ENCODE measurements at places on chromosomes 13 and 19.

GRCh38 chr13:64369121-64369520, 2861.0 kb downstream of the PCDH9 start:
- no peak for DNase-seq

DNA sequence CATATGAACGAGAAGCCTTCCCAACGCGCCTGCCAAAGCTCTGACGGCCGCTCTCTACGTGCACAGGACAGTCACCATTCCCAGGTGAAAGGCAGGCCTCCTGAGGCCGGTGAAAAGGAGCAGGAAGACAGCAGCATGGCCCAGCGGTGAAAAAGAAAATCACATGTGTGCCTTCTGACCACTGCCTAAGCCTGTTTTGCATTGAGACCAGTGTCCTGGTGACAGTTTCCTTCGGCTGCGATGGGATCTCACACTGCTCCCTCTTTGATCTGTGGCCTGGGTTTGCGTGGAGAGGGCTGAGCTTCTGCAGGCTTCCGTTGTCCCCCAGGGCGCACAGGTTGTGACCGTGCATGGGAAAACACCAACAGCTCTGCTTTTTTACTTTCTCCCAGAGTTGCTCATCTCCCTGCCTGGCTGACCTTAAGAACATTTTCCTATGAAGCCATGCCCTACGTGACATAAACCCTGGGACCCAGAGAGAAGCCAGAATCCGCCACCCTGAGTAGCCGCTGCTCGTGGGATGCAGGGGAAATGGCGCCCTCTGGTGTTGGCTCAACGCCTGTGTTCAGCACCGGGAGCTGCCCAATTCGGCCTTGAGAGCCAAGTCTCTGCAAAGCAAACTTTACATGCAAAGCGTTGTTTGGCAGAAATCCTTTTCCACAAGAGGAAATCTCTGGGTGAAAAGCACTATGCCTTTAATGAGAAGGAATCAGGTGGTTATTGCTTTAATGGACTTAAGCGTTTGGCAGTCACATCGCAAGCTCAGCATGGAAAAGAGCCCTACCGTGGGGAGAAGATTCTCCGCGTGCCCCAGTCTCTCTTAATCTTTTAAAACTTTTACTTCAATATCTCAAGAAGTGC, 112.2 kb upstream of the GPR12 start:
- peak; percentile 61 for DNase-seq

- DNase-seq: no peak
These were observed 930 bp upstream of the FBN3 start for GRCh38 chr19:8150178-8150865.

- DNase-seq: peak; percentile 33
These were observed 198.4 kb downstream of the NDFIP2 start for GRCh38 chr13:79679334-79679733.

GRCh38 chr19:4722671-4723594, 709 bp downstream of the DPP9 start:
- DNase-seq: peak; percentile 87

GRCh38 chr13:111661776-111662175, 341.3 kb downstream of the TEX29 start:
- DNase-seq: no peak

GRCh38 chr13:97432232-97432916, 1.6 kb upstream of the RAP2A start:
- no peak for DNase-seq

DNA sequence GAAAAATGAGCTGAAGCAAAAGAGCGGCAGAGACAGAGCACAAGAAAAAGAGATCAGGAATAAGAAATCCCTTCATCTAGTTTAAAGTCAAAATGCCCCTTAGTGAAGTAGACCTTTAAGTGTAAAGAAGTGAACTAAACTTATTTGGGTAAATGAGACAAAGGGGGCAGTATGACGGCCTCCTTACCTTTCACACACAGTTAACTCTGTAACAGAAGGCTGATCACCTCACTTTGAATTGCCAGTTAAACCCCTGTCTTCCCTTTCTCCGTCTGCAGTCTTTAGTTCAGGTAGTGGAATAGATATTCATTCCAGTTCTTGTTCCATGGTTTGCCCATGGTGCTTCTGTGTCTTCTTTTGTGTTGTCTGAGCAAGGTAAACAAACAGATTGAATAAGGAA, 1029.8 kb downstream of the DIAPH3 start:
- DNase-seq: no peak

DNA sequence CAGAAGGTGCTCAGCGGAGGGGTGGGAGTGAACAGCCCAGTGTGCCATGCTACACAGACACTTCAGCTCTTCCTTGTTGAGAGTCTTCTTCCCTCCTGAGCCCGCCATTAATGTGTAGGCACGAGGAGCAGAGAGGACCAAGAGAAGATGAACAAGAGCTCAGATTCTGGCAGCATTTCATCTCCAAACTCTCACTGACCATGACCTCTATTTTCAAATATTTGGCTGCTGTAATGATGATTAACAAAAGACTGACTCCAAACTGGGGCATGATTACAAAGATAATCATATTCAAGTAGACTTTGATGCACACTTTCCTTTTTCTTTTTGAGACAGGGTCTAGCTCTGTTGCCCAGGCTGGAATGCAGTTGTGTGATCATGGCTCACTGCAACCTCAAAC, 236.5 kb downstream of the DCLK1 start:
- DNase-seq: no peak

DNA sequence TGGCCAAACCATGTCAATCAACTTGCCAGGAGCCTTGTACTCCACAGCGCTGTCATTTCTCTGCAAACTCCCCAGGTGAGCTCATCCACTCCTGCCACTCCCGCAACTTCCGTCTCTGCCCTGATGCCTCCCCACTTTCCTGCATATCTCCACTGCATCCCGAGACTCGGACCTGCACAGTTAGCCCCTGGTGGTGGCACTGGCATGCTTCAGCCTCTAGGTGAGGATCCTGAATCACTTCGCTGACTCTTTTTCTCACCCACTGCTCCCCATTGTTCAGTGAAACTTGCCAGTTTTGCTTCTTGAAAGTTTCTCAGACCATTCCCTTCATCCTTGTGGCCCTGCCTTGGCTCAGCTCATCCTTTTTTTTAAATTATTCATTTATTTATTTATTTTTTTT, 3.4 kb upstream of the CTU1 start:
- DNase-seq: peak; percentile 25

GRCh38 chr13:55402870-55403269, 1737.8 kb upstream of the PRR20A start:
- DNase-seq: no peak

DNA sequence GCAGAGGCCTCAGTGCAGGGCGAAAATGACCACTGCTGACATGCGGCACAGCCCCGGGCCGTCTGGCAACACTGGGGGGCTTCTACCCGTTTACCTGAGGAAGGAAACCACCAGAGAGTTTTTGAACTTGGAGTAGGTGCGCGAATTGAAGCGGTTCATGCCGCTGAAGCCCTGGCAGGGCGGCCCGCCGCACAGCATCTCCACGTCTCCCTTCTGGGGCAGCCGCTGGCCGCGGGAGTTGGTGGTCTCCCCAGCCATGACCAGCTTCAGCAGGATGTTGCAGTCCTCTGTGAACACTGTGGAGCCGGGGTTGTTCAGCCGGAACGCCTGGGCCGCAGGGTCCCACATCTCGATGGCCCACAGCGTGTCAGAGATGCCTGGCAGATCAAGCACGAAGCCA, 20.3 kb upstream of the EIF3G start:
- DNase-seq: no peak

- no peak for DNase-seq
These were observed 96.7 kb downstream of the CRYL1 start for GRCh38 chr13:20428666-20429644.

DNA sequence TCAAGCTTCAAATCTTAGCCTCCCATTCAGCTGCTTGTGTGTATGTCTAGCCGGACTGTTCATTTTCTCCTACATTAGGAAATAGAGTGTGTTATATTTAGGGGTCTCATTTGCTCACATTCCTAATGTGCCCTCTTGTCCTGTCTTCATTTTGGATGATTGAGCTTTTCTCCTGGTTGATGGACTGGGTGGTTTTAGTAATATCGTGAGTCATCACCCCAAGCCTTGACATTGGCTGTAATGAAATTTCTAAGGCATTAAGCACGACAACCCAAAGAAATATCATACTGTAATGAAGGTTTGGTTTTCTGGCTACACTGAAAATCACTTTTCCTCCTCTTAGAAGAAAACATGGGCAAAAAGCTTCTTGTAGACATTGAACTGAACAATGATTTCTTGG, 110.7 kb upstream of the WASF3 start:
- no peak for DNase-seq

DNA sequence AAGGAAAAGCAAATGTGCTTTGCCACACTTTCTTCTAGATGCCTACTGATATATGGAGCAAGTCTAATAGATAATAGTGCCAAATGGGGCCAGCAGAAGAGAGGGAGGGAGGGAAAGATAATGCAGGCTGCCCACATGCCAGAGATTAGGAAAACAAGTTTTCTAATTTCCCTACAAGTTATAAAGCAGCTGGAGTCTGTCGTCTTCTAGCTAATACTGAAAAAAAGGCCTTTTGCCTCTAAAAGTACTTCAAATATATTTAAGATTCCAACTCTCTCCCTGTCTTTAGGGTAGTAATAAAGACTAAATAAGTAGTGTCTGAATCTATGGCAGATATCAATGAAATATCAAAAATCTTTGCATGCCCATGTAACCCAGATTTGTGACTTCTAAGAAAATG, 632.0 kb upstream of the MIR17HG start:
- DNase-seq: no peak

GRCh38 chr19:45061965-45062364, 14.3 kb downstream of the ZNF296 start:
- no peak for DNase-seq

- DNase-seq: no peak
These were observed 20.8 kb downstream of the ERICH6B start for GRCh38 chr13:45594764-45595163.

DNA sequence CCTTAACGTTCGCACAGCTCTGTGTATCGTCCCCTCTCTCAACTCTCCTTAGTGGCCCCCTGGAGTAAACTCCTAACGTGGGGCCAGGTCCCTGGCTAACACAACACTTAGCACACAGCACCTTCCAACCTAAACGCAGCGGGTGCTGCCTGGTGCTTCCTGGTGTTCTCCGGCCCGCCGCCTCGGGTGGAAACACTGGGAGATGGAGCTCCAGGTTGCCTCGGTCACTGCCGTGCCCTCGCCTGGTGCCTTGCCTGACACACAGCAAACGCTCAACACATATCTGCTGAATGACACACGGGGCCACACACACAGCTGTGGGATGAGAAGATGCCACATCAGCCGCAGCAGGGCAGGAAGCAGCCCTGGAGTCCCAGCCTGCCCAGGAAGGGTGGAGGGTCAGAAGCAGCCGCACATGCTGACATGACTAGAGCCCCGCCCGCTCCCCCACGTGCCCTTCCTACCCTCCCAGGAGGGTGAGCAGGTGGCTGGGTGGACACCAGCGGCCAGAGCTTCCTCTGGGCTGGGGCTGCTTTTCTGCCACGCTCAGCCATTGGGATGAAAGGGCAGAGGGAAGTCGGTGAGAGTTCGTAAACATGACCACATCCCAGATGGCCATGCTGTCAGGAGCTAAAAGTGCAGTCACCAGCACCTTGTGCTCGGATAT, 6.6 kb downstream of the PEPD start:
- DNase-seq: no peak

GRCh38 chr13:30111810-30112209, 195.5 kb downstream of the KATNAL1 start:
- peak; percentile 10 for DNase-seq

GRCh38 chr19:37778613-37779126, 716 bp downstream of the ZNF573 start:
- DNase-seq: no peak
